Diencephalon (tissue), 1 donor: ENCODE measurements at places on chromosomes 16 and 17. TPM values are rescaled to one million over a fixed set of nuclear protein-coding genes. Genes with fewer than 3 reads are reported as not detected.

The NT5M gene
- 4.6 TPM for total RNA-seq

The UNC45B gene
- not detected for total RNA-seq

The COPZ2 gene
- 1.2 TPM for total RNA-seq

The ALOX15B gene
- not detected for total RNA-seq

The NPIPB8 gene
- not detected for total RNA-seq

The HCRT gene
- 1.6 TPM for total RNA-seq
